ENCODE measurements at places on chromosomes 5 and 9.

GRCh38 chr9:109010746-109011145 lies 2.6 kb downstream of the CTNNAL1 start:
- DNase-seq: peak; percentile 25

DNA sequence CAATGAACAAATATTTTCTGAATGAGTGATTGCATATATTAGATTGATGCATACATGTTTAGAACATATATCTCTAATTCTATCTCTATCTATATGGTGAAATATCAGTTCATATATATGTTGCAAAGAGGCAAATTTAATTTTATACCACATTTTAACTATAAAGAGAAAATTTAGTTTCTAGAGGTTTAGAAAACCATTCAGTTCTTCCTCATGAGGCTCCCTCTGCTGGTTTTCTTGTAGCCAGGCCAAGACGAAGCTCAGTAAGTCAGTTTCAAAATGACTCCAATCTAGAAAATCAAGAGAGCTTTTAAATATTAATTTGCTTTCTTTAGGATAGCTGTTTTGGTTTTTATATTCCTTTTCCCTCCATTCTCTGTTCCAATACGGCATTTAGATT lies 312.1 kb downstream of the TMEM232 start:
- DNase-seq: no peak

GRCh38 chr9:1490341-1491232 lies 440.4 kb downstream of the DMRT2 start:
- DNase-seq: no peak

DNA sequence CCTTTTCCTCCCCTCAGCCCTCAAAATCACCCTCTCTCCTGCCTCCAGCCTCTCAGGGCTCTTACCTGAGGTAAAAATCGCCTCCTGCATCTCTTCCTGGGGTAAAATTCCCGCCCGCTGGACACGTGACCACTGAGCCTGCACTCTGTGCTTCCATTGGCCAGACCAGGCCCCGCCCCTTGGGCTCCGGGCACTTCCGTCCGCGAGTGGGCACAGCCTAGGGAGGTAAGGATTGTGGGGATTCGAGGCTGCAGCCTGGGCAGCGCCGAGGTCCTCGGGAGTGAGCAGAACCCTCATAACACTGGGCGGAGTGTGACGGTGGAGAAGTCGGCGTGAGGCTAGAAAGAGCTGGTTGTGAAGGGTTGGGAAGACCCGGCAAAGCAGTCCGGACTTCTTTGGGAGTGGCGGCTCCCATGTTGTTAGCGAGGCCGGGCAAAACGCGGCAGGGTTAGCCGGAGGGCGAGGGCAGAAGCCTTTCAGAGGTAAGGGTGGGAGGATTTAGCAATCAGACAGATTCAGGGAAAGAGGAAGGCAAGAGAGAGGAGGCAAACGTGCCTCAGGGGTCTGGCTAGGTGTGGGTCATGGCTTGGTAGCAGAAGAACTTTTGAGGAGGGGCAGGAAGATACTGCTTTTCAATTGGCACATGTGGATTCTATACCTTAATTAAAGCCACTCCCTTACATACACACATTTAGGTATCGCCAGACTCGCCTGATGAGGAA lies at the start of gene SHOC1:
SHOC1 (minus strand) TSS at position 103 of the 722 bp plus-strand sequence. CDS start 3,519 bp downstream, outside the sequence.
- no peak for DNase-seq

DNA sequence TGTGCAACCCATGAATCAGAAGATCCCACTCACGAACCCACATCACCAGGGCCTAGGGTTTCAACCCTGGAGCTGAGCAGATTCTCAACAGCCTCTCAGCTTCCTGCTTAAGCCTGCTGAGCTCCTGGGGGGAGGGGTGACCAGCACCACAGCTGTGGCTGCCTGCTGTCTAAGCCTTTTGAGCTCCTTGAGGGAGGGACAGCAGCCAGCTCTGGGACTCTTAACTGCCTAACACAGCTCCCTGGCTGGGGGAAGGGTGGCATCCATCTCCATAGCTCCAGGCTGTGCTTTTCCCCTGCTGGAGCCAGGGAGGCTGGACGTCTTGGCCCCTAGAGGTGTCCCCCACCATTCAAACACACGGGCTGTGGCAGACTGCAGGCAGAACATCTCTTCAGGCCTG lies 250.3 kb downstream of the DMAC1 start:
- DNase-seq: no peak

- no peak for DNase-seq
Measured at GRCh38 chr5:19975795-19976194, 12.2 kb downstream of the CDH18 start.
